ENCODE measurements at places on chromosomes 16 and 17.

- no peak for DNase-seq
Measured at GRCh38 chr16:25764466-25764865, 72.7 kb downstream of the HS3ST4 start.

DNA sequence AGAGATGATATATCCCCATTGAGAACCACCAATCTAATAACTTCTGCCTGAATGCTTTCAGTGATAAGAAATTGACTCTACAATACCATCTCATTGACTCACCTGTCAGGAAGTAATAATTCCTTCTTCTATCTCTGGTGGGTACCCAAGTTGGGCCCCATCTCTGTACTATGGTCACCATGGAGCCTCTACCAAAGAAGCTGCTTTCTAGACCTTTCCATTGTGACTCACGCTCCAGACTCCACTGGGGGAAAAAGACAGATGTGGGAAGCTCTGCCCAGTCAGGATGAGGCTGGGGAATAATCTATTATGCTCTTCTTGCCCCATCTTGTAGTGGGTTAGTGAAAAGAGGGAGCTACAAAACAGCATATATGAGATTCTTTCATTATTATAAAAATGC lies 100.4 kb downstream of the COPRS start:
- DNase-seq: no peak

GRCh38 chr16:6527646-6528045 lies 805.0 kb upstream of the RBFOX1 start:
- DNase-seq: no peak

DNA sequence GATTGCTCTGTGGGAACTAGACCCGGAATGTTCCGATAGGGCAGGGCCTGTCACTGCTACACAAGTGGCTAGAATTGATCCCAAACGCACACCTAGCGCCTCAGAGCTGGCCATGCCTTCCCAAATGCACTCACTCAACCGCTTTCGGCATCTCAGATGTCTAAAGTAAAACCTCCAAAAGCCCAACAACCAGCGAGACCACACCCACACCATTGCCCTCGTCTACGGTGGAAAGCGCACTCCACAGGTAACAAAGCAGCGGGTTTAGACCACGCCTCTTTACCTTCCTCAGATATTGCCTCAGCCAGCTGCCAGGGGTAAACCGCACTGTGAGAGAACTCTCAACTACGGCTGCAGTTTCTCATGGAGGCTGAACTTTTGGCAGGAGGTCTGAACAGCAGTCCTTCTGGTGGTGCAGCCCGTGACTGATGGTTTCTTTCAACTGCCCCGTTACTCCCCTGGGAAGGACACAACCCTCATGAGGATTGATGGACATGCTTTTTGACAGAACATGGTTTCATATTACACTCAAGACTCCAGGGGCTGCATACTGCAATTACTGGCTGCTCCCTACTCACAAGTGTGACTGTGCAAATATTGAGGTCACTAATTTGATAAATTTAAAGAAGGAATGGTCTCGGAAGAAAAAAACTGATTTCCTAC lies 34.5 kb downstream of the USP7 start:
- DNase-seq: no peak

DNA sequence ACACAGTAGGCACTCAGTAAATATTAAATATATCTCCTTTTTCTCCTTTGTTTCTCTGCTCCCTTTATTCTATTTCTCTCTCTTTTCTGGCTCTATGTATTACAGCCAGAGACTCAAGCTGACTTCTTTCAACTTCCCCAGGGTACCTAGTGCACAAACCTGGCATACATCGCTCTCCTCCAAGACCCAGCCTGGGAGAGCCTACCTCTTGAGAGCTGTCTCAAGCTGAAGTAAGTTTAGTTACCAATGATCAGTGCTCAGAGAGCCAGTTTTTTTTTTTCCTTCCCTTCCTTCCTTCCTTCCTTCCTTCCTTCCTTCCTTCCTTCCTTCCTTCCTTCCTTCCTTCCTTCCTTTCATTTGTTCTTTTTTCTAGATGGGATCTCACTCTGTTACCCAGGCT lies 19.8 kb downstream of the TMEM98 start:
- DNase-seq: no peak

DNA sequence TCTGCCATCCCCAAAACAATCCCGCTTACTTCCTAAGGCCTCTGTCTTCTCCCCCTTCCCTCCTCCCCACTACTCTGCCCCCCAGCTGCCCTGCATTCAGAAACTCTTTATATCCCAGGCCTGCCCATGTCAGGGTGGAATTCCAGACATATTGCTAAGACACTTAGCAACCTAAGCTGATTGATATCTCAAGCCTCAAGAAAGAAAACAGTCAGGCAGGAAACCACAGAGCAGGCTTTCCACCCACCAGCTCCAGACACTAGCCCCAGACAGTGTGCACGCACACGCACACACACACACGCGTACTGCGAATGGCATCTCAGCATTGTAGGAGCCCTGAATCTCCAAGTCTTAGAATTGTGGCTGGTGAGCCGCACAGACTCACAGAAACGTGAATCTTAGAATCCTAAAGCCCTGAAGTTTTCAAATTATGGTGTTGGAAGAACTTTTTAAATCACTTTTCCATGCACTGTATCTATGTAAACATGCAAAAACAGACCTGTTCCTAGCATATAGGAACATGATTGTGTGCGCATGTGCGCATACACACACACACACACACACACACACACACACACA lies 8.8 kb upstream of the LPCAT2 start:
- DNase-seq: no peak

GRCh38 chr16:88803264-88803987 lies at the start of gene CDT1:
Gene CDT1 (plus strand): TSS chr16:88803789. CDS start chr16:88803832, 43 bp downstream.
- peak; percentile 72 for DNase-seq

DNA sequence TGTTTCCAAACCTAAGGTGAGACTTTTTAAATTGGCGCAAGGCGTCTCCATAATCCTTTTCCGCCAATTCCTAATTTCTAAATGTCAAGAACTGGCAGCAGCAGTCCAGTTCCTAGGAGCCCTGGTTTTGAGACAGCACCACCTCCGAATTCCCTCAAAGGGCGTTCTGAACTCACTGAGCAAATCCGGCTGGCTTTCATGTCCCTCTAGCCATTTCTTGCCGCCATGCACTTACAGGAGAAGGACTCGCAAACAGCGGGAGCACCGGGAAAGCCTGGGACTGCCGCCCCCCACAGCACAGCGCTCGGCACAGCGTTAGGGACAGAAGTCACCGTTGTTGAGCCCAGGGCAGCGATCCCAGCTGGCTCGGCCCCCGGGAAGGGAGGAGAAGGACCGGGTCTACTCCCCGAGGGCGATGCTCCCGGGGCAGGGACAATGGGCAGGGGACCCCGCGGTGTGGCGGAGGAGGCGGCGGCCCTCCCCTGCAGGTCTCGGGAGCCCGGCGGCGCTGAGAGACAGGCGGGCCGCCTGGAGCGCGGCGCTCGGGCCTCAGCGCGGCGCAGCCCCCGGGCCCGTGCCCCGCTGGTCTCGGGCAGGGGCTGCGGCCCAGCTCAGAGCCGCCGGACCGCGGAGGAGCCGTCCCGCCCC lies 545 bp downstream of the ARHGAP17 start:
- DNase-seq: peak; percentile 33

- no peak for DNase-seq
Measured at GRCh38 chr16:78504401-78504851, 405.0 kb downstream of the WWOX start.

DNA sequence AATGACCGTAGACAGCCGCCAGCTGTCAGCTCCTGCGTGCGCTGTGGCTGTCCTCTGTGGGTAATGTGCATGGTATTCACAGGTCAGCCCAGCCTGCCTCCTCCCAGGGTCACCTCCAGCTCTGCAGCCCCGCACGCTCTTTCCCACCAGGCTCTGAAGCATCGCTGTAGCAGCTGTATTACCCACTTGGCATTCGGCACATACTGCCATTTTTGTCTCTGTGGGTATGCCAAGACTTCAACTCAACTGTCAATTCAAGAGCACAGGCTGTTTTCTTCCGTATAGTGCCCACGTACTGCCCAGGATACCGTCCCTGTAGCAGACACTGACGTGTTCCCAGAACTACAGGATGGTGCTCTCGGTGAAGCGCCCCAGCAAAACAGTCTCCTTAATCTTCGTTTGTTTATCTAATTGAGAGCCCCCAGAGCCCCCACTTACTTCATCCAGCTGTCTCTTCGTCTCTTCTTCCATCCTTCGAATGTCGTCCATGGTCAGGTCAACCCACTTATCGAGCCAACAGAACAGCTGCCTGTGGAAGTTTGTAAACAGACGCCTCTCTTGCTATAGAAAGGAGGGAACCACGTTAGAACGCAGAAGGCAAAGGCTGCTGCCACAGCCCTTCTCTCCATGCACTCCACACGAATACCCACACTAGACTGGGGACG lies 17.4 kb upstream of the INPP5K start:
- DNase-seq: no peak

- DNase-seq: no peak
Measured at GRCh38 chr17:50221864-50222545, 20.6 kb upstream of the COL1A1 start.

- no peak for DNase-seq
Measured at GRCh38 chr17:59423903-59424302, 92.4 kb downstream of the YPEL2 start.

DNA sequence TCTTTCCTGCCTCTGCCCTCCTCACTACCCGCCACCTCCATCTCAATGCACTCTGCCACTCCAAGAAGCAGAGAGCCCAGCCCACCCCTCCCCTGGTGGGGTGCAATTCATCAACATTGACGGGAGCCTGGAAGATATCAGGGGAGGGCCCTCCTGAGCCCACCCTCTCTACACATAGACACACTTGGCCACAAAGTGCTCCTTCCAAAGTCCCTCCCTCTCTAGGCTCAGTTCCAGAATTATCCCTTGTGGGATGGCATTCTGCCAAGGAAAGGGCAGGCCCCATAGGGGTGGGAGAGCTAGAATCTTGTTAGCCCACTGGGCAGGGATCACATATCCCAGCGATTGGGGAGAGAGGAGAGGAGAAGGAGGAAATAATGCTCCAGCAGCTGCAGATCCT lies 66.2 kb downstream of the TMEM132E start:
- no peak for DNase-seq

DNA sequence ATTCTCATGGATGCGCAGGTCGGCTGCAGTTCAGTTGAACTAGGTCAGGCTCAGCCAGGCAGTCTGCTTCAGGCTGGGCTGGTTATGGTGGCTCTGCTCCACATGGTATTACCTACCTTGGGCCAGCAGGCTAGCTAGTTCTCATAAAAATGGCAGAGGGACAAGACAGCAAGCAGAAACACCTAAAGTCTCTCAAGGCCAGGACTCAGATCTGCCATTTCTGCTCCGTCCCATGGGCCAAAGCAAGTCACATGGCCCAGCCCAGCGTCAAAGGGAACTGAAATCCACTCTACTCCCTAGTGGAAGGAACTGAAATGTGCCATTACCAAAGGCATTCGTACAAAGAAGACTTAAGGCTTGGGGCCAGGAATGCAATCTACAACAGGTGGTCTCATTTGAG lies 160.0 kb downstream of the TMEM132E start:
- DNase-seq: no peak

- DNase-seq: no peak
Measured at GRCh38 chr16:63614429-63614828, 1507.4 kb downstream of the CDH11 start.

GRCh38 chr17:6061290-6061689 lies 8.9 kb upstream of the WSCD1 start:
- DNase-seq: no peak

DNA sequence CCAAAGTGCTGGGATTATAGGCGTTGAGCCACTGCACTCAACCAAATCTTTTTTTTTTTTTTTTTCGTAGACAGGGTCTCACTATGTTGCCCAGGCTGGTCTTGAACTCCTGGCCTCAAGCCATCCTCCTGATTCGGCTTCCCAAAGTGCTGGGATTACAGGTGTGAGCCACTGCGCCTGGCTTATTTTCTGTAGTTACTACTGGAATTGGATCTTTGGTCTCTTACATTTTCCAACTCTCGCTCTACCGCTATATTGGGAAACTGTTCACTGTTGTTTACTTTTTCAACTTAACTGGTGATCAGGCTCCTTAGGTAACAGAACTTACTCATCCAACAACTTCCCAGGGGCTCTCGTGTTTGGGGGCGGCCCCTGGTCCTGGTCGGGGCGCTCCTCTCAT lies 14.1 kb downstream of the ZNF200 start:
- DNase-seq: no peak

- no peak for DNase-seq
Measured at GRCh38 chr16:66754819-66755218, 3.4 kb upstream of the DYNC1LI2 start.

DNA sequence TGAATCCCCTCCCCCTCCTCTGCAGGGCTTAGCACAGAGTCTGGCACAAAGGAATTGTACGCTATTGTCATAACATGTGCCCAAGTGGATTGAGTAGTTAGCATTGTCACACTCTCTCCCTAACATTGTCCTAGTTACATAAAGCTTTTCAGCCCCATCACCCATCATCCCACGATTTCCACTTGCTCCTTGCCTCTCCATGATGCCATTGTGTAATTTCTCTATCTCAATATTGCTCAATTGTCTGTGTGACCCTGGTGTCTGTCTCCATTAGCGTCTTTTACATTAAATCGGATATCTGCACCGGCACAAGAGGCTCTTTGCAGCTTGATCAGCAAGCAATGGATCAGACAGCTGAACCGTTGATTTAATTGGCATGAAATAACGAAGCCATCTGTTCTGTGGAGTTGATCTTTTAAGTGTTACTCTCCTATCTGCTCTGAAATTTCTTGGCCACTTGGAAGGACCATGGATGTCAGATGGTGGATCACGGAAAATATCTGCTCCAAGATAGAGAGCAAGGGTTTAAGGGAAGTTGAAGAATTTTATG lies 77.0 kb upstream of the HS3ST4 start:
- DNase-seq: no peak

DNA sequence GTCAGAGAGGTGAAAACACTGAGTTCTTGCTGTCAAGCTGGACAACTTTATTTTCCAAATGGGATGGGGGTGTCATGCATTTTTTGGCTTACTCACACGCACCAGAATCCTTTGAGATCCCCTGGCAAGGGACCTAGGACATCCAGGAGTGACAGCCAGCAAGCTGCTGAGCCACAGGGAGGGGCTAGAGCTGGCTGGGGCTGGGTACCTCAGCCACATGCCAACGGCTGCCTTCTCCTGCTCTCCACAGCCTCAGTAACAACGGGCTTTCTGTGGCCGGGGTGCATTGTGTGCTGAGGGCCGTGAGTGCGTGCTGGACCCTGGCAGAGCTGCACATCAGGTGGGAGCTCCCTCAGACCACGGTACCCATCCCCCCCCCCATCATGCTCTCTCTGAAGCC lies 47.6 kb downstream of the NLRC5 start:
- no peak for DNase-seq

DNA sequence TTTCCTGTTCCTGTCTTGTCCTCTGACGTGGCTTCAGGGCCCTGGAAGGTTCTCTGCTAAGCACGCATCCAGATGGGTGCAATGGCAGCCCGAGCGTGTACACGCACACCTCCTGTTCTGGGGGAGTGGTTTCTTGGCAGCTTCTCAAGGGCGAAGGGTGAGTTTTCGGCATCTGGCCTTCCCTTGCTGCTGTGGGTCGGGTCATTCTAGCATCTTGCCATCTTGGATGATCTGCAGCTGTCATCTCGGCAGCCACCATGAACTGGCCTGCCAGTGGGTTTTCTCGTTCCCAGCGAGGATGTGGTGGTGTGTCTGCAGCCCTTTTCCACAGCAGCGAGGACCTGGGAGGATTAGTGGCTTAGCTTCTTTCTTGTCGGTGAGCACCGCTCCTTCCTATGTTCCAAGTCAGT lies 10.6 kb downstream of the MSI2 start:
- DNase-seq: no peak
